Head of caudate nucleus (tissue), 42 donors: ENCODE measurements at places on chromosomes 7 and 10.

DNA sequence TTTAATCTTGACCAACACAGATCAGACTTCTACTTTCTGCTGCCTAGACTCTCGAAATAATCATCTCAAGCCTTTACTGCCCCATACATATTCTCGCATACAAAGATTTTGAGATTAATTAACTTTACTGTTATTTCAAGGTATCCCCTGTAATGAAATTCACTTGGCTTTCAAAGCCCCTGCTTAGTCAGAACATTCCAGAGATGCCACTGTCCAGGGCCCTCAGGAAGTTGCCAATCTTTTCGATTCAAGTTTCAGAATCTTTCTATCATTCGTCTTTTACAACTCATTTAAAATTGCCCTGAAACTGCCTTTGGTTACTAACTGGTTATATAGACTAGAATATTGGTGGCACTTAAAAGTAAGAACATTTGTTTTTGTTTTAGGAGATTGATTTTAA is 320.2 kb downstream of the CDK14 start:
- no peak for DNase-seq

- DNase-seq, result no peak
Observed at GRCh38 chr7:95317546-95317945, 6.8 kb downstream of the PON1 start.

DNA sequence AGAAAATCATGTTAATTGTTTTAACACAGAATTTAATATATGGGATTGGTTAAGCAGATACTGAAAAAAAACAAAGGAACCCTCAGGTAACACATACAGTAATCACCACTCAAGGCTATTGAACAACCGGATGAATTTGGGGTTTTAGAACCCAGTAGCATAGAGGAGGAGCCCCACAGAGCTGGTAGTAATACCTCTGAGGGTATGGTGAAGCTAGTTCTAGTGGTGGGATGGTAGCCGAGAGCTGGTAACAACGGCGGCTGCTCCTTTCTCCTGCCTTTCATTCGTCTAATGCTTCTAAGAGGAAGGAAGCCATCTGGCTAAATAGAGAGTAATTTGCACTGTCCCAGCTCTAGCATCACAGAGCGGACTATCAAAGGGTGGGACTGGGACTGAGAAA is 52.2 kb downstream of the WAC start:
- no peak for DNase-seq

DNA sequence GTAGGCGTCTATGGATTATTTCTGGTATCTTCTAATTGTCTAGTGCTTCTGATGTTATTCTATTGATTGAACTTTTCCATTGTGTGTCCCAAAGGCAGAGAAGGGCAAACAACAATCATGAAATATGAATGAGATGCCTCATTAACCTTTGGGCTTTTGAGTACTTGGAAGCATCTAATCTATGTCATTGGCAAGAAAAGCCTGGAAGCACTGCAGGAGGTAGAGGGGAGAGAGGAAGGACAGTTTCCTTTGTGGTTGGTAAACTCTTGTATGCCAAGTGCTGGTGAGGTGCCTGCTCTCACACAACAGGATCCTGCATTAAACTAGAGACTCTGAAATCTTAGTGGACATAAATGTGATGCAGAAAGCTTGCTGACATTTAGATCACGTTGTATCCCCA is 155.2 kb upstream of the TPK1 start:
- DNase-seq, result no peak

DNA sequence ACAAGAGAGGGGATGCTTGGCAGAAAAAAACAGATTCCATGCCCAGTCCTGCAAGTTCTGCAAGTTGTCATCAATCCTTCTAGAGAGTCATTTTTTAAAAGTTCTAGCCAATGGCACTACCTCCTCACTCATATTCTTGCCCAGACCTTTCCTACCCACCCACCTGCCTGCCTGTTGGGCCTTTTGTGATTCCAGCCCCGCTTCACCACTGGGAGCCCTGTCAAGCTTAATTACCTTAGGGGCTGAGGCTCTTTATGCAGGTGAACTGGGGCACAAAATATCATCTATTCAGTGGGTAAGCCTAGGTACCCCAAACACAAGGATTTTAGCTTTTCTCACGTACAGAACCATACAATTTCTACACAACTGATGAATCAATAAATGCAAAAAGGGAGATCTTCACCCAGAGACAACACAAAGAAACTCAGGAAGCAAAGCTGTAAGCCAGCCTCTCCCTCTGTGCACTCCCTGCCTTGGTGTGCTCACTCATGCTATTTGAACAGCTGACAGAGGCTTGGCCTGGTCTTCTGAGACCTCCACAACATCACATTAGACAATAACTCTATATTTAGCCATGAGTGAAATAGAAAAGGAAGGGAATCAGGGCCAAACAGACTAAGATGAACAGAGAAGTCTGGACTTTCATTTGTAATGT is 222.6 kb downstream of the HTR7 start:
- no peak for DNase-seq

- DNase-seq, result no peak
Observed at GRCh38 chr7:20238754-20239324, 21.7 kb upstream of the MACC1 start.

- no peak for DNase-seq
Observed at GRCh38 chr7:2872296-2872874, 28.3 kb upstream of the GNA12 start.

DNA sequence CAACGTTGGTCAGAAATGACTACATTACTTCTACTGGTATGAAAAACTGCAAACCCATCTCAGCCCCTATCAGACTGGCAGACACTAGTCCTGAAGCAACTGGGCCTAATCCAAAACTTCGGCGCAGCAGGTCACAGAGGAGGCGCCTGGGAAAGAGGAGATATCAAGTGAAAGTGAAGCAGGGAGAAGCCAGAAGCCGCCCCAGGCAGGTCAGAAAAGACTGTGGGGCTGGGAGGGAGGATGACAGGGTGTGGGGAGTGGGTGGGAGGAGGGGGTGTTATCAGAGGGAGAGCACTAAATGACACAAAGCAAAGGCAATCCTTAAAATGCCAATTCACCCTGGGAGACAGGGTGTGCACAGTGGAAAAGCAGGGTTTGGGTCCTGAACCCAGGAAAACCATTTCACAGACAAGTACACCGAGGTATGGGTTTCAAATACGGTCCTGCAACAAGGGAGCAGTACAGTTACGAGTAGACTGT is 731 bp downstream of the CHCHD3 start:
- no peak for DNase-seq

DNA sequence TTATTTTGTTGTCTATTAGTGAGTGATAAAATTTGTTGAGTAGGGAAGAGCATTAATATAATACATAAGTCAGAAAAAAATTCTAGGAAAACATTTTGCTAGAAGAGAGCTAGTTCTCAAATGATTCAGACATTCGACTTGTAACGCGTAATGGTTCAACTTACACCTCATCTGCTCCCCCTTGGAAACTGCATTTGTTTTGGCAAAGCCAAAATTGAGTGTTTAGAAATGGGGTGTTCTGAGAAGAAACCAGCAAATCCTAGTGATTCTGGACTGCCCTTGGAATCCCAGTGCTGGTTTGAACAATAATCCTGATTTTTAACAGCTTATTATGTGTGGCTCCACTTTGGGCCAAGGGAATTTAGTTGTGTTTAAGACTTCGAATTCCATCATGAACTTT is 475.7 kb downstream of the SUGCT start:
- no peak for DNase-seq

GRCh38 chr10:75547391-75548298 is 116.2 kb downstream of the LRMDA start:
- DNase-seq, result no peak

DNA sequence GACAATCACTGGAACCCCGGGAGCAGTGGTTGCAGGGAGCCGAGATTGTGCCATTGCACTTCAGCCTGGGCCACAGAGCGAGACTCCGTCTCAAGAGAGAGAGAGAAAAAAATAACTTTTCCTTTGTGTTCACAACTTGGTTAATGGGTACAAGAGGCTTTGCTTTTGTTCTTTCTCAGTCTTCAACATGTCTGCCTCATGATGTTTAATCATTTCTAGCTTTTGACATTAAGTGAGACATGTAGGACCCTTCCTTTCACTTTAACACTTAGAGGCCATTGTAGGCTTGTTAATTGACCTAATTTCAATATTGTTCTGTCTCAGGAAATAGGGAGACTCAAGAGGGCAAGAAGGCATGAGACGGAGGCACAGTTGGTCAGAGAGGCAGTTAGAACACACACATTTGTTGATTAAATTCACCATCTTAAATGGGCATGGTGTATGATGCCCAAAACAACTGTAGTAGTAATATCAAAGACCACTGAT is 9.3 kb upstream of the CRCP start:
- DNase-seq, result no peak

GRCh38 chr10:829241-829640 is 102.3 kb downstream of the LARP4B start:
- DNase-seq, result no peak

- DNase-seq, result no peak
Observed at GRCh38 chr7:27868131-27868550, 128.2 kb downstream of the TAX1BP1 start.

DNA sequence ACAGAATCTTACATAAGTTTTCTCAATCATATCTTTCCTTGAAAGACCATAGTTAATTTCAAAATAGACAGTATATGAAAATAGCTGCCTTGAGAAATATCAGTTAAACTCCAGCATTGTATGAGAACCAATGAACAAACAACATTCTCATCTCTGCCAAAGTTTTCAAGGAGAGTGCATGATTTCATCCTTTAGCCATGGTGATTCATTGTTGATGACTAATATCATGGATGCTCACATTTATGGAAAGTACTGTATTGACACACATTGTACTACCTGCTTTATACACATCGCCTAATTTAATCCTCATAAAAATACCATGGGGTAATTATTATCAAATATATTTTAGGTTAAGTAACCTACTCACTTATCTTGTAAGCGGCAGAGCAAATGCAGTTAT is 250.3 kb downstream of the CNTNAP2 start:
- DNase-seq, result no peak

- DNase-seq, result no peak
Observed at GRCh38 chr10:69685802-69686585, 55.9 kb downstream of the FAM241B start.

DNA sequence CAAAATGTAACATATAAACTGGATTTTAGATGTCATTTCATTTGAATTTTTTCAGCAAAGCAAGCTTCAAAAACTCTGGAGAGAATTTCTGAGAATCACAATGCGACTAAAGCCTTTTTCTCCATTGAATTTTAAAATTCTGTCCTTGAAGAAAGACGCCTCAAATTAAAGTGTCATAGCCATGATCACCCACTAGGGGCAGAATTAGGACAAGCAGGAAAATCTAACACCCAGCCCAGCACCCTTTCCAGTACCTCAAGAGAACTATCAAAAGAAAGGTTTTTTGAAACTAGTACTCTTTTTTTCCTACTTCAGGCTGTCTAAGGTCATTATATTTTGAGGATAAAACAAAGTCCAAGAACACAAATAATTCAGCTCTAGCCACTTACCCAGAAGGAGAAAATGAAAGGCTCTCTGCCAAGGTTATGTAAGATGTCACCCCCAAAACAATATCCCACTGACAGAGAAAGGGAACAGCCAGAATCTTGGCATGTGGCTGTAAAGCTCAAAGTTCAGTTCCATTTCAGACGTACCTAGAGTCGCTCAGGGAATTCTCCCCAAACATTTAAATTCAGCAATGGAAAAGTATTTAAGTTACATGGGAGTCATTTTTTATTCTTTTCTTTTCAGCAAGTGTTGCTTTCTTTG is 299.4 kb downstream of the SNX13 start:
- peak; percentile 33 for DNase-seq

DNA sequence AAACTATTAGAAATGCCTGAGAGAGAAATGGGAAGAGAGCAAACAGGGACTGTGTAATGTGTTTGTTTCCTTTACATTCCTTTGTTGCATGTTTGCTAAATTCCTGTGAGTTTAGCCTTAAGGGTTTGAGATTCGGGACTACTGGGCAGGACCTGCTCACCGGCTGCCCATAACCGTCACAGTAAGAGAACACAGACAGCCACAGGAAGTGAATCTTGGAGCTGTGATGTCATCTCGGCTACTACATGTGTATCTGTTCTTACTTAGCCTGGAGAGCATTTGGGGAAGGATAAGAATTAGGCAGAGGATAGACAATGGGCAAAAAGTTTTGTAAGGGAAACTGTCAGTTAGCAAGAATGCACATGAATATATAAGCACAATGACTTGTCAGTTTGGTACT is 485.1 kb upstream of the KLF6 start:
- DNase-seq, result no peak
